ENCODE measurements at places on chromosomes 5 and 9.

DNA sequence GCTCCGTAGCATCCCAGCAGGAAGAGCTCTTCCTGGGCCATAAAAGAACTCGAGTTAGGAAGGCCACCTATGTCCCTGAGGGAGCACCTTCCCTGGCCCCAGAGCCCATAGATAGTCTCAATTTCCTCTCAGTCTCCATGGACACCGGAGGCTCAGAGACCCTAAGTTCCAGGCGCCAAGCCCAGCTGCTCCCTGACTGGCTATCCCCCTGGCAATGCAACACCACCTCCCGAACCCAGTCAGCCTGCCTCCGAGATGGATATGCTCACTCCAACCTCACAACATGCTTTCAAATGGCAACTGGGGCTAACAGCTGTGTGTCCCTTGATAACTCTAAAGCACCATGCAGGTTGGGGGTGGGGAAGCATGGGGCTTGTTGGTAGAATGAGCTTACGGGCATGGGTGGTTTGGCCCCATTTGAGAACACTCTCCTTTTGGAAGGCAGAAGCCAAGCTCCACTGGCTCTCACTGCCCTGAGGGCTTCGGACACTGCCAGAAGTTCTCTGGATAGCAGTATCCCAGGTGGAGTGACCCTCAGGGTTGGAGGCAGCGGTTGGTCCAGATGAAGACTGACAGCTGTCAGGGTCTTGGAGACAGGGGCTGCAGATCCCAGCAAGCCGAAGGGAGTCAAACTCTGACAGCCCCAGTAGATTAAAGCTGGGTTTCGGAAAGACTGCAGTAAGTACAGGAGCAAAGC lies 165.3 kb downstream of the PAX5 start:
- DNase-seq = no peak

DNA sequence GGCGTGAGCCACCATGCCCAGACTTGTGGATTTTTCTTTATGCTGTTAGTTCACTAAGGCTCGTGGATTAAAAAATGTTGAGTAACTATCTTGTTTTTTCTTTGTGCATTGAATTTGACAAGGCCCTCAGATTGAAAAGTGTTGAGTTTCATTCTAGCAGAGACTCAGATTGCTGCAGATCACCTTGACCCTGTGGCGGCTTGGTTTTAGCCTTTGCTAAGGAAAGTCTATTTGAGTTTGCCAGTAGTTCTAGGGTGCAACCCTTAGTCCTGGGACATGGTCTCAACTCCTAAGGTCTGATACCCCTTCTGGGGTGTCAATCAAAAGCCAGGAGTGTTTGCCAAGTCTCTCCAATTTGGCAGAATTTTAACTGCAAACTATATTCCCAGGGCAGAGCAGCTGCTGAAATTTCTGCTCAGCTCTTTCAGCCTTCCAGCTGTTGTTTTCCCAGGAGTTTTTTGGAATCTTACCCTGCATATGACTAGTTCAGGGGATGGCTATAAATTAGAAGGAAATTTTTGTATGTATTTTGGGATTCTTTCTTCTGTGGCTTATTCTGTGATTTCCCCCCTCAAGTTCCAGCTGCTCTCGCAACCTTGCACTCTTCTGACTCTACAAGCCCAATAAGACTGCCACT lies 84.3 kb upstream of the HAND1 start:
- no peak for DNase-seq

GRCh38 chr9:9538356-9538755 lies 1074.4 kb downstream of the PTPRD start:
- DNase-seq = no peak

- DNase-seq = no peak
Observed at GRCh38 chr5:100232736-100233135, 302.4 kb upstream of the FAM174A start.

DNA sequence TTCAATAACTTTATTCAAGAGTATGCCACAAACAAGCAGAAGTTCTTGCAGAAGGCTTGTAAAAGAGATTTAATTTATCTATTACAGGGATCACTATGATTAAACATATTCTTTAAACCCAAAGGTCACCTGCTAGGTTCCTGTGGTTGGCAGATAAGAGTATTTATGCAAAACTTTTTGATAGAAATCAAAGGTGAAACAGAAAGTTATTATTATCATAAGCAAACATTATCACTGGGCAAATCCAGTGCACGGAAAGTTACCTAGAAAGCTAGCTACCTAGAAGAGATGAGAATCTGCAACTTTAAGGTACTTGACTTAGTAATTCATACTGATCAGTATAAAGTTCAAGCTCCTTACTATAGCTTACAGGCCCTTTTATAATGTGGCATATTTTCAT lies 3.2 kb downstream of the STARD4 start:
- no peak for DNase-seq

DNA sequence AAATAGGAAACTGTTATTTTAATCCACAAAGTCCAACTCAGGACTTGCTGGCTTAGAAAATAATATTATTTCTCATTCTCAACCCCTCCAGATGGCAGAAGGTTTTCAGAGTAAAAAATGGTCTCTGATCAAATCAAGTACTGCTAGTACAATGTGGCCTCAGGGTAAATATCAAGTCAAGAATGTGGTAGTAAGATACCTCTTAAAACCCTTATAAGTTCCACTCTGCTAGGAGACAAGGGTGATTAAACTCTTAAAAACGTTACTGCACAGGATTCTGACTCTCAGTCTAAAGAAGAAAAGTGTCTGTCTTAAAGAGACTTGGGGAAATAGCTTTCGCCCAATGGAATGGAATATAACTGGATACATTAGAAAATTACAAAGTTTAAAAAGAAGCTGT lies 120.8 kb upstream of the PDE4D start:
- DNase-seq = no peak

- DNase-seq = no peak
Observed at GRCh38 chr5:174111287-174111973, 65.9 kb downstream of the NSG2 start.

GRCh38 chr9:4742246-4742645 lies 1.2 kb upstream of the AK3 start:
- no peak for DNase-seq

- DNase-seq = no peak
Observed at GRCh38 chr9:131677444-131678180, 62.3 kb downstream of the RAPGEF1 start.
